ENCODE measurements at places on chromosomes 6 and 20.

GRCh38 chr6:108589244-108589791 is 28.6 kb downstream of the FOXO3 start:
- DNase-seq, result no peak

- peak; percentile 53 for DNase-seq
These were observed 37.4 kb downstream of the COX4I2 start for GRCh38 chr20:31674895-31675827.

GRCh38 chr6:77986380-77987034 is 333.7 kb downstream of the MEI4 start:
- no peak for DNase-seq

DNA sequence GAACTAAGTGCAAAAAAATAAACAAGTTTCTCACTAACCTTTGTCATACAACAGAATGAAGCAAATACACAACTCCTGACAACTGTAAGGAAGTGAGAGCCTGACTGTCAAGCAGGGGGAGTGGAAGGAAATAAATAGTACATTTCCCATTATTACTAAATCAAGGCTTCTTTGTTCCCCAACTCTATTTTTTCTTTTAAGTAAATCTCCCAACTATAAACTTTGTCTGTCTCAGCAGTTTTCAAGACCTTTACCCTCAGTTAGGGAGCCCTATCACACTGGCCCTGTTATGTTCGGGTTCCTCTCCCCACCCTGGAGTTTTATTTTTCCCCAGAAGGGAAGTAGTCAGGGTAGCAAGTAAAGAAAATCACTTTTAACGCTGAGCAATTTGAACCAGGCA is 24.1 kb upstream of the IPCEF1 start:
- no peak for DNase-seq

GRCh38 chr20:20297181-20297580 is 70.7 kb upstream of the INSM1 start:
- DNase-seq, result no peak

DNA sequence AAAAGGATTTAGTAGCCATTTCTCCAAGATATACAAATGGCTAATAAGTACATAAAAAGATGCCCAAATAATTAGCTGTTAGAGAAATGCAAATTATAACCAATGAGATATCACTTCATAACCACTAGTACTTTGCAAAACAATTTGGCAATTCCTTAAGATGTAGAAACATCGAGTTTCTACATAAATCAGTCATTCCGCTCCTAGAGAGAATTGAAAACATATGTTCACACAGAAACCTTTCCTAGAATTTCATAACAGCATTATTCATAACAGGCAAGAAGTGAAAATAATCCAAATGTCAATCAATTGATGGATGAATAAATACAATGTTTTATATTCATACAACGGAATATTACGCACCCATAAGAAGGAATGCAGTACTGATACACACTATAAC is 20.5 kb upstream of the NT5E start:
- no peak for DNase-seq

DNA sequence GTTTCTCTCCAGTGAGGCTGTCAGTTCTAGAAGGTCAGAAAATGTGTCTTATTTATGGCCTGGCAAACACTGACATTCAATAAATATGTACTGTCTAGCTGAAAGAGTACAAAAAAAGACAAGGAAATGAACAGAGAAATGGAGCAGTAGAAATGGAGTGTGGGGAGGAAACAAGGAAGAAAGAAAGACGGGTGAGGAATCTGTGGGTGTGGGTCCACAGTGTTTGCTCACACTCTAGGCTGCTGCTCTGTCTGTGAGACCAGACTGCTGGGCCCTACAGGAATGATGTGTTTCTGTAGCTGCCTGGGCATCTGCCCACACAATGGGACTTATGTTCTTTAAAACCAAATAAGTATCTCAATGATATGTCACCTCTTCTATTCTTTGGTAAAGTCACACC is 114.2 kb downstream of the MOXD1 start:
- DNase-seq, result no peak

- DNase-seq, result no peak
These were observed 18.8 kb downstream of the SYNDIG1 start for GRCh38 chr20:24488064-24488799.

DNA sequence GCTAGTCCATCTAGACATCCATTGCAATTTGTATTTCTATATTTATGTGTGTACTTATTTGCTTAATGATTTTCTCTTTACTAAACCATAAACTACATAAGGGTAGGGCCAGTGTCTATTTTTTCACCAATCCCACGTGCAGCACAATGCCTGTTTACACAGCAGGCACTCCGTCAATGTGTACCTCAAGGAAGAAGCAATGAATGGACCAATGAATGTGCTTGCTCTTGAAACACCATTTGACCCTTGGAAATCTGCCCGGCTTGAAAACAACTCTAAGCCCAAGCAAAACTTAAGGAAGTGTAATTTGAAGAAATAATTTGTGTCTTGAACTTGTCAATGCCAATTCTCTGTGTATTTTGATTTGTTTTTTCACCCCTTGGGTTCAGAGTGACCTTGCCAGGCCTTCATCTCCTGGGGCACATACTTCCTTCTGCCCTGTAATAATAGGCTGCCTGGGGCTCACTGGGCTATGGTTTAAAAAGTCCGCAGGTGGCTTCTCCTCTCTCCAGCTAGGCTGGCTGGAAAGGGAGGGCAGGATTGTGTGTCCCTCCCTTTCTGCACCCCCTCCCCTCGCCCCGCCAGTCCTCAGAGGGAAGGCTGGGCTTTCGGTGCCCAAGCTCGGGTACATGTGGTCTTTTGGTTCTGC is 140.8 kb upstream of the ARMC2 start:
- no peak for DNase-seq

- DNase-seq, result no peak
These were observed 56.0 kb upstream of the TMEM181 start for GRCh38 chr6:158503846-158504245.

- no peak for DNase-seq
These were observed 18.4 kb upstream of the RBM38 start for GRCh38 chr20:57372581-57373350.

GRCh38 chr6:95203153-95203754 is 374.1 kb upstream of the MANEA start:
- no peak for DNase-seq

DNA sequence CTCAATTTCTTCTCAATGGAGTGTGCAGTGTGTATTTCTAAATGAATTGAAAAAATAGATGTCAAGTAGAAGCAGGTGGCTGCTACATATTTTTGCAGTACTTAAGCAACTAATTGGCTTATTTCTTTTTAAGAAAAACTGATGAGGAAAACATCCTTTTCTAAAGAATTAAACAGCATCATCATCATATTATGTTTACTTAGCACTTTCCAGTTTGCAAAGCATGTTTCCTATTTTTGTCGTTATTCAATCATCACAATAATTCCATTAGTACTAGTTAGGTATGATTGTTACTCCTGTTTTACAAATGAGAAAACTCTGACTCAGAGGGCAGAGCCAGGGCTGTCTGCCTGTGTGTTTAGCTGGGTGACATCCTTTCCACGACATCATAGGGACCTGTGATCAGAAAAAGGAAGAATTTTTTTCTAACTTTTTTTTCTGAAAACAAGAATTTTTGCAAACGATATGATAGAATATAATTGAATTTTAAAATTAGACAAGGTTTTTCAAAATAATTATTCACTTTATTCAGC is 22.7 kb upstream of the BMP6 start:
- no peak for DNase-seq

- no peak for DNase-seq
These were observed 238.2 kb downstream of the SOX4 start for GRCh38 chr6:21831521-21832291.

- DNase-seq, result no peak
These were observed 102.8 kb downstream of the MOXD1 start for GRCh38 chr6:132298344-132298949.

GRCh38 chr6:44624936-44625573 is 237.5 kb downstream of the CDC5L start:
- no peak for DNase-seq

DNA sequence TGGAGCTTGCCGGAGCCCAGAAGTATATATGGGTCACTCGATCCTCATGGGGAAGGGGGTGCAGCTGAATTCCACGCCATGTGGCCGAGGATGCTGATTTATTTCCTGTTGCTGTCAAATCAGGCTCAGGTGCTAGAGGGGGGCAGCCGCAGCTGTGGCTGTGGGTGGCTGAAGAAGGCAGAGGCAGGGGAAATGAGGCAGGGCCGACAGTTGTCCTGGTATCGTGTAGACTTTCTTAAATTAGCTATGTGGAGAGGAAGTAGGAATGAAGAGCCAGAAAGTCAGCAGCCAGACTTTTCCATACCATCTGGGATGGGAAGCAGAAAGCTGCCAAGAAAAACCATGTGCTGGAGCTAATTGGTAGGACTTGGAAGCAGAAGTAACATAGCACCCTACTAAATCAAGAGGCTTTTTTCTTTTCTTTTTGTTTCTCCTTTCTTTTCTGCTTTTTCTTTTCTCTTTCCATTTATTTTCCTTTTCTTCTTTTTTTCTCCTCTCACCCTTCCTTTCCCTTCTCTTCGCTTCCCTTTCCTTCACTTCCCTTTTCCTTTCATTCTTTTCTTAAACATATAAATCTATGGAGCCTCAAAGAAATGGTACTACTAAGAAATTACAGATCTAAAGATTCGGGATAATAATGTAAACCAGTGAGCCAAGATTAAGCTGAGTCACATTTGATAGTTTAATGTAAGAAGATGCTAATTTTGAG is 90.6 kb upstream of the CD83 start:
- no peak for DNase-seq

DNA sequence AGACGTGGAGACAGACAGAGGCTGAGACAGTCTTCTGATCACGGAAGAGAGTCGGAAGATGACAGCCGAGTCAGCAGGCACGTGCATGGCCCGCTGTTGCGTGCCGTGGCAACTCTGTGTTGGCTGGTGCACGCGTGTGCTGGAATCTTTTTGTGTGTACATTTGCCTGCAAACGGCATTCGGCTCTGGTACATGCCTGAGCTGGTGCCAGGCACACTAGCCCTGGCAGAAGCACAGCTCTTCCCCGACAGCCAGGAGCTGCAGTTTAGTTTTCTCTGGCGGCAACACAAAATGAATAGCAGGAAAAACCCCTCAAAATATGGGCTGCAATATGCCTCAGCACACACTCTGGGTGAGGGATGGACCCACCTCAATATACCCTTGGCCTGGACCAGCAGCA is 769 bp upstream of the PDYN start:
- no peak for DNase-seq

- no peak for DNase-seq
These were observed 50.2 kb upstream of the REV3L start for GRCh38 chr6:111533087-111533784.

DNA sequence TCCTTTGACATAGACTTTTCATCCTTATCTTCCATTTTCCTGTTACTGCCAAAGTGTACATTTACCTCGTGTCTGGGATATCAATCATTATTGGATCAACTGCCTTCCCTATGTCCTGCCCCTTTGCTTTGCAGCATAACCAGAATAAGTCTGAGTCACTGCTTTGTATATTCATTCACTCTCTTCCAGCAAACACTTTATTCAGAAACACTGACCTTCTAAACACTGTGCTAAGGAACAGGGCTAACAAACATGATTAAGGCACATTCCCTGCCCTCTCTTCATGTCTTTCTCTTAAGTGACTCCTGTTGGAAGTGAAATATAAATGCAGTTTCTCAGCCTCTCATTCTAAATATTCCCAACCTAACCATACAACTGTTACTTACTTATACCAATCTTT is 66.9 kb downstream of the COL19A1 start:
- no peak for DNase-seq

GRCh38 chr6:76593668-76594067 is 521.2 kb upstream of the IMPG1 start:
- DNase-seq, result no peak

- DNase-seq, result no peak
These were observed 10.1 kb downstream of the GSS start for GRCh38 chr20:34945315-34946077.

GRCh38 chr6:53771785-53772624 is 22.8 kb upstream of the LRRC1 start:
- DNase-seq, result no peak

DNA sequence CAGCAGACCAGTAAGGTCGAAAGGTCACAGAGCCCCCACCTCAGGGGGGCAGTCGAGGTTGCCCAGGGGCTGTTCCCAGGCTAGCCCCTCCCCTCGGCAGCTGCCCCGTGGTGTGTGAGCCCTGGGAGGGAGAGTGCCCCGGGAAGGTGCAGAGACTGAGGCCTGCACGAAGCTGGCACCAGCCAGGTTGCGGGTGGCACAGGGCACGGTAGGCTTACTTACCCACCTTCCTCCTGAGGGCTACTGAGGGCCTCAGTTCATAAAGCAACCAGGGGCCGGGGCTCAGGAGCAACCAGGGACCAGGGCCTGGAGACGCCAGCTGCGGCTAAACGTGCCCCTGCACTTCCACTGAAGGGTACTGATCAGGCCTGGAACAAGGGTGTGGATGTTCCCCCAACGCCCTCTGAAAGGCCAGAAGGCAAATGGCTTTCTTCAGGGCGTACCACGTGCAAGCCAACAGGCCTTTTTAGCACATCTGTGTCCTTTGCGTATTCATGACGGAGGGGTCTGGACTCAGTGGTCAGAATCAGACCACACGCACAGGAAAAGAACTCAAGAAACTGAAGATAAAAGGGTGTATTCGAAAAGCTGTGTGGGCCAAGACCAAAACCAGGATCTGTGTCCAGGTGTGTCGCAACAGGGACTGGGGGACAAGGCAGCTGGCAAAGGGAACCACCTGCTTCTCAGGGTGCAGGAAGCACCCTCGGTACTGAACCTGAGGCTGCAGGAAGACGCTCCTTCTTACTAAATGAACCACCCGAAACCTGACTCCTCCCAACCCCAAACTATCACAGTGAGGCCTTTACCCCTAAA is 24.5 kb upstream of the TCFL5 start:
- no peak for DNase-seq

DNA sequence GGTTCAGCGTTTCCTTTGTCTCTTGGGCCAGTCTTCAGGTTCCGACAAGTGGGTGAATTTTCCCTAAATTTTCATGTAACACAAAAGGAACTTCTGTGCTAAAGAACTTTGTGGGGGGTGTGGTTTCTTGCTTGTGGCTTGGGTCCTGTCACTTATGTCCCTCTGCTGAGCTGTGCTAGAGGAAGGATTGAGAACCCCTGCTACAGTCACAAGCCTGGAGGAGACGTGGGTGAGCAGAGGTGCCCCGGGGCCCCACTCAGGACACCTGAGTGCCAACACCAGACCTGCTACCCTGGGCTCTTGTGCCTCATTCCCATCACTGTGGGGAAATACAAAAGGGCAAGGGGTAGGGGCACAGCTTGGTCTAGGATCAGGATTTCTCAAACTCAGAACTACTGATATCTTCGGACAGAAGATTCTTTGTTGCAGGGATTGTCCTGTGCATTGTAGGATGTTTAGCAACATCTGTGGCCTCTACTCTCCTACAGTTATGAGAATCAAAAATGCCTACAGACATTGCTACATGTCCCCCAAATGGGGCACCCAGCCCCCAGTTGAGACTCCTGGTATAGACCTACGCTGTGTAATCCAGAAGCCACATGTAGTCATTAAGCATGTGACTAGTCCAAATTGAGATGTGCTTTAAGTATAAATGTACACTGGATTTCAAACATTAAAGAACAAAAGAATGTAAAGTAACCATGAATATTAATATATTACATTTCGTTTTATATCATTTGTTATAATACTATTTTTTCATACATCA is 128.7 kb downstream of the LY86 start:
- DNase-seq, result no peak
